ENCODE measurements at places on chromosomes 1 and 21.

- DNase-seq = no peak
These were observed 123.8 kb upstream of the TMEM51 start for GRCh38 chr1:15029786-15030185.

DNA sequence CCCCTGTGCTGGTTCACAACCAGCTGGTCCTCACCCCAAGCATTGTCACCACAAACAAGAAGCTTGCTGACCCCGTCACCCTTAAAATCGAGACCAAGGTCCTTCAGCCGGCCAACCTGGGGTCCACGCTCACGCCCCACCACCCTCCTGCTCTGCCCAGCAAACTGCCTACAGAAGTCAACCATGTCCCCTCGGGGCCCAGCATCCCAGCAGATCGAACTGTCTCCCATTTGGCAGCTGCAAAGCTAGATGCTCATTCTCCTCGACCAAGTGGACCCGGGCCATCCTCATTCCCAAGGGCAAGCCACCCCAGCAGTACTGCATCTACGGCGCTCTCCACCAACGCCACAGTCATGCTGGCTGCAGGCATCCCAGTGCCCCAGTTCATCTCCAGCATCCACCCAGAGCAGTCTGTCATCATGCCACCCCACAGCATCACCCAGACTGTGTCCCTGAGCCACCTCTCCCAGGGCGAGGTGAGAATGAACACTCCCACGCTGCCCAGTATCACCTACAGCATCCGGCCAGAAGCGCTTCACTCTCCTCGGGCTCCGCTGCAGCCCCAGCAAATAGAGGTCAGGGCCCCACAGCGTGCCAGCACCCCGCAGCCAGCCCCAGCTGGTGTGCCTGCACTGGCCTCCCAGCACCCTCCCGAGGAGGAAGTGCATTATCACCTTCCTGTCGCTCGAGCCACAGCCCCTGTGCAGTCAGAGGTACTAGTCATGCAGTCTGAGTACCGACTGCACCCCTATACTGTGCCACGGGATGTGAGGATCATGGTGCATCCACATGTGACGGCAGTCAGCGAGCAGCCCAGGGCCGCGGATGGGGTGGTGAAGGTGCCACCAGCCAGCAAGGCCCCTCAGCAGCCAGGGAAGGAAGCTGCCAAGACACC lies 40.6 kb downstream of the ZBTB17 start:
- DNase-seq = no peak

- DNase-seq = no peak
These were observed at the start of gene SLC44A3 for GRCh38 chr1:94819945-94820746. TSS of gene SLC44A3 (plus strand) at chr1:94820357. CDS start at chr1:94820452, 95 bp downstream.

DNA sequence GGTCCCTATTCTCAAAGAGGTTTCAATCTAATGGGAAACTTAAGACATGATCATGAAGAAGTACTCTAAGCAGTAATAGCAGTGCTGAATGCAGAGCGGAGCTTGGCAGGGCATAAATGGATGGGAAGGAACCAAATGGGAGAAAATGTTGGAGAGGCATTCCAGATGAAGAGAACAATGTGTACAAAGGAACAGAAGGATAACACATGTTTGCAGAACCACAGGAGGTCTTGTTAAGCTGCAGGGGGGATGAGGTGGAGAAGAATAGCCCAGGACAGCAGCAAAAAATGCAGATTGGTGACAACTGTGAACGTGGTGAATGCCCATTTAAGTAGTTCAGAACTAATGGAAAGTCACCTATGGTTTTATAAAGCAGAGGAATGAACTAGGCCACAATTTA lies 99.1 kb downstream of the ASTN1 start:
- DNase-seq = no peak

DNA sequence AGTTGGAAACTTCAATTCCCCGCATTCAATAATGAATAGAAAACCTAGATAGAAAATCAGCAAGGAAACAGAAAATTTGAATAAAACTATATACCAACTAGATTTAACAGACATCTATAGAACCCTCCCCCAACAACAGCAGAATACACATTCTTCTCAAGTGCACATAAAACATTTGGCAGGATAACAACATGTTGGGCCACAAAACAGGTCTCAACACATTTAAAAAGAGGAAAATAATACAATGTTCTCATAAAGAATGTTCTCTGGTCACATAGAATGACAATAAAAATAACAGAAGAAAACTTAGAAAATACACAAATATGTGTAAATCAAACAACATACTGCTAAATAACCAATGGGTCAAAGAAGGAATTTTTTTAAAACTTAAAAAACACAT lies 24.9 kb downstream of the ITGB3BP start:
- DNase-seq = no peak

DNA sequence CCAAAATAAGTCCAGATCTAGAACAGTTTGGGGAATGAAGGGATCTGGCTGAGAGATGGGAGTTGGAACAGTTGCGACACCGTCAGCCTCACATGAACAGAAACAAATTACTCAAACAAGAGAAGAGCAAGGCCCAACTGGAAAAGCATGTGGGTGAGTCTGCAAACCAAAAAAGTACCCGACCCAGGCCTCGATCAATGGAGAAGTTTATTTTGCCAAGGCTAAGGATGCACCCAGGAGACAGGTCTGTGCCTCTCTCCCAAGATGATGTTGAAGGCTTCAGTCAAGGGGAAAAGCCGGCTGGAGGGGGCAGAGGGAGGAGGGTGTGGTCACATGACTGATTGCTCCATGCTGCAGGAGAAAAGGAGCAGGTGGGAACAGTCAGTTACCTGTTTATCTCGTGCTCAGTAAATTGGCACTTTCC lies 42.3 kb downstream of the KRTAP10-1 start:
- DNase-seq = no peak

GRCh38 chr1:67883069-67883468 lies 49.8 kb upstream of the GNG12 start:
- no peak for DNase-seq

DNA sequence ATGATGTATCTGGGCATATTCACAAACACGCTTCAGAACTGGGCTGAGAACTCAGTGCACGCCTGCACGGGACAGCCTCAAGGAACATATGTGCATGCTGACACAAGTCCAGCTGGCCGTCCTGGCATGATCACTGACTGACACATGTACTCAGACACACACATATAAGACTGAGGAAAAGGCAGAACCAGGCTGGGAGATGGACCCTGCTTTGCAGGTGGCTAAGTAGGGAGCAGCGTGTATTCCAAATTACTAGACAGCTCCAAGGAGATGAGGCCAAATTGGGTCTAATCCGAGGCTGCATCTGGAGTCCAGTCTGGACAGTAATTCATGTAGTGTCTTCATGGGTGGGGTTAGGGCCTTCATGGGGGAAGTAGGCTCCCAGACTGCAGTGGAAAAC lies 41.4 kb upstream of the GJB5 start:
- no peak for DNase-seq

DNA sequence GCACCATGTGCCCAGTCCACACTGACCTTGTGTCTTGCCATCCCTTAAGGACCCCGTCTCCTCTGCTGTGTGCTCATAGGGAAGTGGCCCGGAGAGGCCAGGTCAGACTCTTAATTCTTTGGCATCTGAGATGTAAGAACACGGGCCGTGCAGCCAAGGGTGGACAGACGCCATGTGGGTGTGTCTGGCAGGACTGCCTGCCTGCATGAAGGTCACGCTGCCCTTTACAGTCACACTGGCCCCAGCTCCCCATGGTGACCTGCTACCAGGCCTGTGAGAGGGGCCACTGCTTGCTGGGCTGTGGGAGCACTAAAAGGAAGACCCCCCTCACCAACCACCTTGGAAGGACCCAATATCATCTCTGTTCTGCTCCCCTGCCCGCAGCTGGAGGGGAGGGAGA lies 17.7 kb downstream of the DHRS3 start:
- no peak for DNase-seq

DNA sequence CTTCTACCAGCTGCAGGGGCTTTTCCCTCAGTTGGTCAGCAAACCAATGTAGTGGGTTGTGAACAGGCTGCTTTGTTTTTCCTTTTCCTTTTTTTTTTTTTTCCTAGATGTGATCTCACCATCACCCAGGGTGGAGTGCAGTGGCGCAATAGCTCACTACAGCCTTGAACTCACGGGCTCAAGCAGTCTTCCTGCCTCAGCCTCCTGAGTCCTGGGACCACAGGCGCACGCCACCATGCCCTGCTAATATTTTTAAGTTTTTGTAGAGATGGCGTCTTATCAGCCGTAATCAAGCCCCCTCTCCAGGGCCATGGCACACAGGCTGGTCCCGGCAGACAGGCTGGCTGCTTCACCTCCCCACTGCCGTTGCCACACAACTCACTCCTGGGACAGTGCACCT lies 3.4 kb upstream of the TRIM11 start:
- no peak for DNase-seq

GRCh38 chr21:41725421-41726031 lies 41.3 kb downstream of the RIPK4 start:
- DNase-seq = no peak

- DNase-seq = no peak
These were observed 83.9 kb downstream of the NID1 start for GRCh38 chr1:235980976-235981375.

- no peak for DNase-seq
These were observed 103.7 kb upstream of the NFIA start for GRCh38 chr1:60978421-60979357.

DNA sequence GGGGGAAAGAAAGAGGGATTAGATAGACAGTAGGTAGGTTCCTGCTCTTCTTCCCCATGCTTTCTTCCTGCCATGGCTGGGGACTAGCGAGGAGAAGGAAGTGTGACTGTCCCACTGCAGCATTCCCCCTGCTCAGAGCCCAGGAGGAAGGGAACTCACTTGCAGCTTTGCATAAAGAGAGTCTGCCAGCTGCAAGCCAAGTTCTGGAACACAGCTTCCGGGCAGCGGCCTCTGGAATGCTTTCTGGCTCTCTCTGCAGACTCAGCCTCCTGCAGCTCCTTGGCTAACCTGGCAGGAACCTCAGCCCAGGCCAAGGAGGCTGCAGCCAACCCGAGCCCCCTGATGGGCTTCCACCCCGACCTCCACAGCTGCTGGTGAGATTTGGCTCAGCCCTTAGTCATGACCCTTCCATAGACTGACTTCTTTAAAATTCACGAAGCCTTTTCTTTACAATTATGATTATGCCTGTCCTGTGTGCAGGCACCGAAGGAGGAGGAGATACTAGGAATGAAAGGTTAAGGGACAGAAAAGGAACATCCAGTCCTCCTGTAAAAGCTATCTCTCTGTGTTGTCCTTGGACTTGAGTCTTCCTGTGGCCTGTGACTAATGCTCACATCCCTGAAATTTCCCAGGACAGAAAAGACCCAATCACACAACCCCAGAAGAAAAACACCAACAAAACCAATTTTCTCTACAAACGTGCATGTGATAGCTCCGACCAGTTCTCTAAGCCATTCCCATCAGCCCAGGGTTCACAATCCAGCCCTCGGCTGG lies 108.2 kb upstream of the OLIG2 start:
- DNase-seq = no peak

DNA sequence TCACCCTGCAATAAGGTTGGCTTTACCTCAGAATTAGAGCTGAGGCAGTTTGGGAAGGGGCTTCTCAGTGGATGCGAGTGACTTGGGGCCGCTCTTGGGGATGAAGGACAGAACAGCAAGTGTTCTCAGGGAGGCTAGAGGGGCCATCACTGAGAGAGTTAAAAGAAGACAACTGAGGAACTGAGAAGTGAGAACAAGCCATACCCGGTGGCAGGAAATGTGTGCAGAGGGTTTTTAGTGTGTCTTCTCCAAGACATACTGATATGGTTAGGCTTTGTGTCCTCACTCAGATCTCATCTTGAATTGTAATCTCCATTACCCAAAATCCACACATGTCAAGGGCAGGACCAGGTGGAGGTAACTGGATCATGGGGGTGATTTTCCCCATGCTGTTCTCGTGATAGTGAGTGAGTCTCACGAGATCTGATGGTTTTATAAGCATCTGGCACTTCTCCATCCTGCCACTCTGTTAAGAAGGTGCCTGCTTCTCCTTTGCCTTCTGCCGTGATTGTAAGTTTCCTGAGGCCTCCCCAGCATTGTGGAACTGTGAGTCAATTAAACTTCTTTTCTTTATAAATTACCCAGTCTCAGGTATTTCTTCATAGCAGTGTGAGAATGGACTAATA lies 75.8 kb downstream of the PCBP3 start:
- DNase-seq = no peak

DNA sequence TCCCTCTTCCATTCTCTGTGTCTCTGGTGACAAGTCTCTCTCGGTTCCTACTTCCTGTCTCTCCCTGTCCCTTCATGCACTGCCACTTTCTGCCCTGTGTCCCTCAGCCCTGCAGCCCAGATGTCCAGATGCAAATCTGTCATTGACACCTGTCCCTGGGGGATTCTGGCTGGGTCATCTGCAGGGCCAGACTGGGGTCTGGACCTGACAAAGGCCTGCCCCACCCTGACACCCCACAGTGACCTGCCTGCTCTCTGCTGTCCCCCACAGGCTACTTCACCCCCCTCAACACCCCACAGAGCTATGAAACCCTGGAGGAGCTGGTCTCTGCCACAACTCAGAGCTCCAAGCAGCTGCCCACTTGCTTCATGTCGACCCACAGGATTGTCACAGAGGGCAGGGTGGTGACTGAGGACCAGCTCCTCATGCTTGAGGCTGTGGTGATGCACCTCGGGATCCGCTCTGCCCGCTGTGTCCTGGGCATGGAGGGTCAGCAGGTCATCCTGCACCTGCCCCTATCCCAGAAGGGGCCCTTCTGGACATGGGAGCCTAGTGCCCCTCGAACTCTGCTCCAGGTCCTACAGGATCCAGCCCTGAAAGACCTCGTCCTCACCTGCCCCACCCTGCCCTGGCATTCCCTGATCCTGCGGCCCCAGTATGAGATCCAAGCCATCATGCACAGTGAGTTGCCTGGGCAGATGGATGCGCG lies 7.2 kb downstream of the THEMIS2 start:
- no peak for DNase-seq

- no peak for DNase-seq
These were observed 44.8 kb upstream of the SPOCD1 start for GRCh38 chr1:31860581-31860980.

GRCh38 chr21:41366522-41367151 lies 4.8 kb downstream of the MX2 start:
- no peak for DNase-seq

GRCh38 chr1:229183588-229183987 lies 87.3 kb upstream of the RAB4A start:
- no peak for DNase-seq

GRCh38 chr1:165235155-165235776 lies 121.2 kb downstream of the LMX1A start:
- DNase-seq = no peak

DNA sequence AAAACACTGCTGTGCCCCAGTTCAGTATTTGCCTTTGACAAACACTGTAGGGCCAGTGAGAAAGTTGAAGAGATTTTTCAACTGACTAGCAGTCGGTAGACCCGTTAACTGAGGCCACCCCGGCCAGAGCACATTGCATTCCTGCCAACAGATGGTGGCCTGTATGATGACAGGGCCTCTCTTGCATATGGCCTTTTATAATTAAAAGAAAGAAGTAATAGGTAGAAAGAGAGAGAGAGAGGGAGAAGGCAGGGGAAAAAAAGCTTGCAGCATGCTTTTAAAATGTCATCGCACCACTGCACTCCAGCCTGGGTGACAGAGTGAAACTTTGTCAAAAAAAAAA lies 4.7 kb upstream of the C1orf174 start:
- no peak for DNase-seq

DNA sequence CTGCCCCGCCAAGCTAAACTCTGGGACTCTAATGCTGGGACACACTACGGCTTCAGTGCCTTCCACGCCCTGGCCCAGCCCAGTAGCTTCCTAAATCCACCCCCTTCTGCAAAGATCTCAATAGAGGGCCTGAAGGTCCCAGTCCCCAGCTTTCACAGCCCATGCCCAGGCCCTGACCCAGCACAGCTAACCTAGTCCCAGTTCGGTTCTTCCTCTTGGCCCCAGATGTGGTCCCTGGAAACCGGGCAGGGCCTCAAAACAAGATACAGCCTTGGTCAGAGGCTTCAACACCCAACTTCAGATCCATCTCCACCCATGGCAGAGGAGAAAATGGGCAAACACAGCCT lies 646 bp upstream of the PDZK1IP1 start:
- DNase-seq = no peak

- no peak for DNase-seq
These were observed 57.9 kb upstream of the LGALS8 start for GRCh38 chr1:236465959-236466303.
